ENCODE measurements at places on chromosomes 12 and 14.

DNA sequence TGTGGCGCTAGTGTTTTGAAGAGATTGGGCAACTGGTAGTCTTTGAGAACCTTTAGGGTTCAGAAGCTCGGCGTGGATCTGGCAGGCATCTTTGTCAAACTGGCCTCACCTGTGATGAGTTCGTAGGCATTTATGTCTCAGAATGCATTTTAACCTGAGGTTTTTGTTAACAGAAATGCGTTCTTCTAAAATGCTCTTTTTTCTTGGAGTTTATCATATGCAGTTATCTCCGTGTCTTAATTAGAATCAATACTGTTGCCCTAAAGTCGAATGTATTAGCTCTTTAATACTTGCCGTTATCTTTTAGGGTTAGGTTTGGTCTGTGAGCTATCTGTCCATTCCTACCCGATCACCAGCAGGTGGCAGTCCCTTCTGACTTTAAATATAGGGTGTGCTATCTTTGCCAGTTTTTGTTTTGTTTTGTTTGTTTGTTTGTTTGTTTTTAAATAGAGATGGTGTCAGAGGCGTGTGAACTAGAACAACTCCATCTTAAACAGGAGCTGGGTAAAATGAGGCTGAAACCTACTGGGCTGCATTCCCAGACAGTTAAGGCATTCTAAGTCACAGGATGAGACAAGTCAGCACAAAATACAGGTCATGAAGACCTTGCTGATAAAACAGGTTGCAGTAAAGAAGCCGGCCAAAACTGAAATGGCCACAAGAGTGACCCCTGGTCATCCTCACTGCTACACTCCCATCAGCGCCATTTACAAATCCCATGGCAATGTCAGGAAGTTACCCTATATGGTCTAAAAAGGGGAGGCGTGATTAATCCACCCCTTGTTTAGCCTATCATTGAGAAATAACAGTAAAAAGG, 1.4 kb downstream of the ATF1 start:
- DNase-seq = no peak

- no peak for DNase-seq
These were observed 22.4 kb downstream of the FAM222A start for GRCh38 chr12:109735825-109736551.

DNA sequence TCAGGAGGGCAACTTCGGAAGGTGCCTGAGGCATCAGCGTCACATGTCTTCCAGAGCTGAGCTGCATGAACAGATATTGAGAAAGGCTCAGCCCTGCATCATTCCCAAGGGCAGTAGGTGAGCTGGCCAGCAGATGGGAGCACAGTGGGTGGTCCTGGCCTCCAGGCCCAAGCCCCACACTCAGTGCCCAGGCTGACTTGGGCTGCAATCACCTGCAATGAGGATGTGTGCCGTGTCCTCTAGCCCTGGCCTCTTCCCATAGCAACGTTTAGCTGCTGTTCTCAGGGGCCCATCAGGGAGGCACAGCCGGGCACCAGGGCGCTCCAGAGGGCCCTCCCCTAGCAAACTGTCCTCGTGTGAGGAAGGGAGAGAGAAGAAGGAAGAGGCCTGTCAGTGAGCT, 32.0 kb downstream of the TEP1 start:
- DNase-seq = no peak

GRCh38 chr12:62866451-62867082, 68.4 kb downstream of the PPM1H start:
- no peak for DNase-seq

GRCh38 chr12:69254046-69254445, 14.7 kb downstream of the CPSF6 start:
- no peak for DNase-seq

DNA sequence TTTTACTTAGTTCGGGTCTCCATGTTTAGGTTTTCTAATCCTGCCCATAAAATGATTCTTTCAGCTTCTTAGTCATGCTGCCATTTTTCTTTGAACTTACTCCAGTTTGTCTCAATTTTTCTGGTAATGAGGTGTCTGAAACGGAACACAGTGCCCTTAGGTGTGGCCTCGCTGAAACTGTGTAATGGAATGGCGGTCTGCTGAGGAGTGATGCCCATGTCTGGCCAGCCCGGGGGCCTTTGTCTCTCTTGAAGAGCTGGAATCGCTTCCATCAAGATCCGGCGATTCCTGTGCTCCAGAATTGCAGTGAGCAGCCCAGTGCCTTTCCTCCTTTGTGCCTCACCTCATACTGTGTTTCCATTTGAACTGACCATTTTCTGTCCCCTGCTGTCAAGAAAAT, 112.5 kb downstream of the FBXL14 start:
- DNase-seq = no peak

Measured in KG1 (cell line).